ENCODE measurements at places on chromosomes 11 and 22.

- no peaks in the 10 kb centered on the region for H3K36me3 ChIP-seq
- H3K4me1 ChIP-seq = peaks cover 3% of the 10 kb centered on the region
- peak overlapping the region; percentile 48 for H3K4me3 ChIP-seq
- peak; percentile 52 for DNase-seq
Measured at GRCh38 chr11:64060861-64061444, 25.2 kb downstream of the FLRT1 start.

DNA sequence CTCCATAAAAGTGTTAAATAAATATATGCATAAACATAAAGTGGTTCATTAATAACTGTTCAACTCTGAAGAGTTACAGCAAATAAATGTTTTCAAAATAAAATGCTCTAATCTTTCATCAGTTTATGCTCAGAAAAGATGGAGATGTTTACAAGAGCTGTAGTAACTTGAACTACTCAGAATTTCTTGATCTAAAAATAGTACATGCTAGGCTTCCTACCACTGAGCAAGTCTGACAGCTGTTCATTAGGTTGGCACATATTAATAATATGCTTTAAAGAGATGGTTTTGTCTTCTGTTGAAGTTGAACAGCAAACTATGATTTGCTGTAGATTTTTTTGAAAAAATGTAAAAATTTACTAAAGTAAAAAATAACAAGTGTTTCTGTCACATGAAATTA, 10.8 kb upstream of the SLN start:
- no peaks in the 10 kb centered on the region for H3K36me3 ChIP-seq
- DNase-seq = no peak
- H3K4me3 ChIP-seq = no peak overlapping the region
- peaks cover 4% of the 10 kb centered on the region for H3K4me1 ChIP-seq
- H3K27ac ChIP-seq = no peak overlapping the region

DNA sequence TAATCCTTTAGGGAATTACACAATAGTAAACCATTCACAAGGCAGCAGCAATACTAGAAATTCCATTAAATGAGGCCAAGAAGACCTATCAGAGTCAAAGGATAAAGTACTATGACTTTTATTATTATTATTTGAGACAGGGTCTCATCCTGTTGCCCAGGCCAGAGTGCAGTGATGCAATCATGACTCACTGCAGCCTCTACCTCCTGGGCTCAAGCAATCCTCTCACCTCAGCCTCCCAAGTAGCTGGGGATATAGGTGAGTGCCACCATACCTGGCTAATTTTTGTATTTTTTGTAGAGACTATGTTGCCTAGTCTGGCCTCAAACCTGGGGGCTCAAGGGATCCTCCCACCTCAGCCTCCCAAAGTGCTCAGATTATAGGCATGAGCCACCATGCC, 51.8 kb downstream of the TTC28 start:
- H3K27ac ChIP-seq = no peak overlapping the region
- H3K27me3 ChIP-seq = no peaks in the 10 kb centered on the region
- H3K36me3 ChIP-seq = peaks cover 1% of the 10 kb centered on the region
- H3K4me3 ChIP-seq = no peak overlapping the region

DNA sequence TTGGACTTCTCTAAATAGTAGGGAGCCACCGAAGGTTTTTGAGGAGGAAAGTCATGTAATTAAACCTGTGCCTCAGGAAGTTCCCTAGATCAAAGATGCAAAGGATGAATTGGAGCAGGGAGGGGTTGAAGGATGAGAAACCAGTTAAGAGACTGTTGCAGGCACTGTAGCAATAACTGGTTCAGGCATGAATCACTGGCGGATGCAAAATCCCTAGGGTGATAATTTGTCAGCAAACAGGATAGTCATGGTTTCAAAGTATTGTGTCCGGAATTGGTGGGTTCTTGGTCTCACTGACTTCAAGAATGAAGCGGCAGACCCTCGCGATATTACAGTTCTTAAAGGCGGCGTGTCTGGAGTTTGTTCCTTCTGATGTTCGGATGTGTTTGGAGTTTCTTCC, 19.9 kb downstream of the TRIOBP start:
- DNase-seq = no peak
- no peak overlapping the region for H3K4me3 ChIP-seq
- H3K27me3 ChIP-seq = no peaks in the 10 kb centered on the region

- H3K27me3 ChIP-seq = no peaks in the 10 kb centered on the region
- no peak overlapping the region for H3K27ac ChIP-seq
- peaks cover 8% of the 10 kb centered on the region for H3K4me1 ChIP-seq
- peaks cover 5% of the 10 kb centered on the region for H3K36me3 ChIP-seq
- H3K4me3 ChIP-seq = no peak overlapping the region
Measured at GRCh38 chr22:24411256-24412004, 16.0 kb upstream of the ADORA2A start.

DNA sequence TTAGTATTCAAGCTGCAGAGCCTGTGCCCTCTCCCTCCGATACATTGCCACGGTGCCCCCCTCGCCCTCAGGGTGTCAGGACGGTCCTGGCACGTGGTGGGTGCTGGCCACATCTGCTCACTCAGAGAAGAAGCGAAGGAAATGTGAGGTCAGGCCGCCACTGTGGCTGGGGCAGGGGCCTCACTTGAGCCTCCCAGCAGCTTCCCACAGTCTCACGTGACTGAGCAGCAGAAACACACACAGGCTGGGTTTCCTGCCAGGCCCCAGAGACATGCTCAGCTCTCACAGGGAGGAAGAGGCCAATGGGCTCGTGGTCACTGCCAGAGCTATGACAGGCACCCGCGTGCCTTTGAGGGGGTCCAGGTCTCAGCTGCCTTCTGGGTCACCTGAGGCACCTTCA, 37.9 kb upstream of the PRR5 start:
- H3K27ac ChIP-seq = no peak overlapping the region
- DNase-seq = no peak
- no peak overlapping the region for H3K4me3 ChIP-seq
- peaks cover 23% of the 10 kb centered on the region for H3K27me3 ChIP-seq

DNA sequence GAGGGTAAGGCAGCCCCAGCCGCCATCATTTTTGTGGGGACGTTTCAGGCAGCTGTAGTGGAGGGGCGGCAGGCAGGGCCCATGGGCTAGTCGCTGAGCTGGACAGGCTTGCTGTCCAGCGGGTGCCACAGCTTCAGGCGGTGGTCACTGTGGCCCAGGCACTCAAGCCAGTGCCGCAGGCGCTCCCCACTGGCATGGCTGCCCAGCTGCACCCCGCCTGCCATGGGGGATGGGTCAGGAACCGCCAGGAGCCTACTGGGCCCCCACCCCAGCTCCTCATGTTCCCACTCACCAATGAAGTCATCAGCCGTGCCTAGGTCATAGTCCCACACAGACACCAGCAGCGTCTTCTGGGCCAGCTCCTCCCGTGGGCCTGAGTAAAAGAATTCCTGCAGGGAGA, 6.0 kb downstream of the NDUFV1 start:
- no peak for DNase-seq
- H3K4me3 ChIP-seq = no peak overlapping the region
- H3K27ac ChIP-seq = no peak overlapping the region
- H3K36me3 ChIP-seq = peaks cover 5% of the 10 kb centered on the region
- H3K27me3 ChIP-seq = peaks cover 8% of the 10 kb centered on the region

DNA sequence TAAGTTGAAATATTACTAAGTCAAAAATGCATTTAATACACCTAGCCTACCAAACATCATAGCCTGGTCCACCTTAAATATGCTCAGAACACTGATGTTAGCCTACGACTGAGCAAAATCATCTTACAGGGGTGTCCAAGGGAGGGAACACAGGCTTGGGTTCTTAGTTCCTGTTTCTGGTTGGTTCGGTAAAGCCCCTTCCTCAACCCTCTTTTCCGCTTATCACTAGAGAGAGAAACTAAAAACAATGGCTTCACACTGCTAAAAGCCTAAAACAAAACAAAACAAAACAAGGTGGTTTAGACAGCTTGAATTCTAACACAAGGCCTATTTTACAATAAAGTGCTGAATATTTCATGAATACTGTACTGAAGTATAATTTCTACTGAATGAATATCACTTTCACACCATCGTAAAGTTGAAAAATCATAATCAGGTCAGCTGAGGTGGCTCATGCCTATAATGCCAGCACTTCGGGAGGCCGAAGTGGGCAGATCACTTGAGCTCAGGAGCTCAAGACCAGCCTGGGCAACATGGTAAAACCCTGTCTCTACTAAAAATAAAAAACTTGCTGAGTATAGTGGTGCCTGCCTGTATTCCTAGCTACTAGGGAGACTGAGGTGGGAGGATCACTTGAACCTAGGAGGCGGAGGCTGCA, 118.0 kb downstream of the SIK3 start:
- H3K36me3 ChIP-seq = peaks cover 3% of the 10 kb centered on the region
- H3K4me1 ChIP-seq = peaks cover 4% of the 10 kb centered on the region
- H3K27ac ChIP-seq = no peak overlapping the region
- no peak for DNase-seq

DNA sequence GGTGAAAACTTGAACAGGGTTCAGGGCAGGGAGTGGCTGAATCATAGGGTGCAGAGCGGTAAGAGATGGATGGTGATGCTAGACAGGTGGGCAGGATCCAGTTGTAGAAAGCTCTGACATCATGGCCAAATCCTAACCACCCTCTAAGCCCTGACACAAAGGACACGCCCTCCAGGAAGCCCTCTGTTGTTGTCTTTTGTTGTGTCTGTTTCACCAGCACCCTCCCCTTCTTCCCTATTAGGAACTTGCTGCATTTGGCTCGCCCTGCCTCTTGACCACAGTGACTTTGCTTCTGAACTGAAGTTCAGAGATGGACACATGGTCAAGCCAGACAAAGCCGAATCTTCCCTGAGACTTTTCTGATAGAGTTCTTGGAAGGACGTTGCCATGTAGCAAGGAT, 14.2 kb upstream of the APOL6 start:
- H3K4me3 ChIP-seq = no peak overlapping the region
- H3K4me1 ChIP-seq = peaks cover 2% of the 10 kb centered on the region
- no peaks in the 10 kb centered on the region for H3K36me3 ChIP-seq
- peaks cover 22% of the 10 kb centered on the region for H3K27me3 ChIP-seq

DNA sequence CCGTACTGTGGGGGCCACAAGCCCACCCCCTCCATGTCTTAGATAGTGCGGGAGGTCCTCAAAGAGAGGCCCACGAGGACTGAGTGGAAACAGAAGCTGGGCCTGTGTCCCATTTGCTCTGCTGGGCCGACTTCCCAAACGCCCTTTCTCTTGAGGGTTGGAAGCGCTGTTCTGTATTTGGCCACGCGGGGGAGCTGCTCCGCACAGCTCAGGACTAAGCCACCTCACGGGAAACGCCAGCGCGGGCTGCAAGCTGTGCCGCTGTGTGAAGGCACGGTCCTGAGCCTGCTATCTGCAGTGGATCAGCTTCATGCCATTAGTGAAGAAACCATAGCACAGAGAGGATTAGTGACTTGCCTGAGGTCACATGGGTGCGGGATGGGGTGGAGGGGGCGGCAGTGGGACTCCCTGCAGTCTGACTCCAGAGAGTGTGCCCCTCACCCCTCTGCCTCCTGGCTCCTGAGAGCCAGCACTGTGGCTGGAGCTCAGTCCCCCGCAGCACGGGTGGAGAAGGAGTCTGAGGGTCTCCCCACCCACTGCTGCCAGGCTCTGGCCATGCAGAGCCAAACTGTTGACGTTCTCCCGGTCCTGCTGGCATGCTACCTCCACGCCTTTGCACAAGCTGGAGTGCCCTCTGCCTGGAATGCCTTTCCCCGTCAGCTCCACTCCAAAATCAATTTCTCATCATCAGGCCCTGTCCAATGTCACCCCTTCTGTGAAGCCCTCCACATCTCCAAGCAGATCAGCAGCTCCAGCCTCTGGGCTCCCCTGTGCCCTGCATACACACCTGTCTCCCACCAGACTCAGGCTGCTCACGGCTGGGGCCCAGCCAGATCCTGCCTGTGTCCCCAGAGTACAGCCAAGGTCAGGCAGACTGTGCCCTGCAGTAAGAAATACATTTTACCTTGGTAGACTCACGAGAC, 51.5 kb upstream of the LRRC32 start:
- peak; percentile 73 for DNase-seq
- peaks cover 33% of the 10 kb centered on the region for H3K27me3 ChIP-seq
- no peak overlapping the region for H3K27ac ChIP-seq
- H3K4me3 ChIP-seq = peak overlapping the region; percentile 16
- H3K4me1 ChIP-seq = peaks cover 4% of the 10 kb centered on the region
- no peaks in the 10 kb centered on the region for H3K36me3 ChIP-seq

GRCh38 chr11:118531597-118532084, 649 bp downstream of the TMEM25 start:
- H3K27me3 ChIP-seq = no peaks in the 10 kb centered on the region
- peak overlapping the region; percentile 97 for H3K4me3 ChIP-seq
- DNase-seq = no peak
- peaks cover 22% of the 10 kb centered on the region for H3K4me1 ChIP-seq
- H3K36me3 ChIP-seq = no peaks in the 10 kb centered on the region
- H3K27ac ChIP-seq = peak overlapping the region; percentile 96

GRCh38 chr11:95371153-95371552, 140.2 kb upstream of the SESN3 start:
- no peak overlapping the region for H3K27ac ChIP-seq
- H3K36me3 ChIP-seq = no peaks in the 10 kb centered on the region
- peaks cover 6% of the 10 kb centered on the region for H3K4me1 ChIP-seq

DNA sequence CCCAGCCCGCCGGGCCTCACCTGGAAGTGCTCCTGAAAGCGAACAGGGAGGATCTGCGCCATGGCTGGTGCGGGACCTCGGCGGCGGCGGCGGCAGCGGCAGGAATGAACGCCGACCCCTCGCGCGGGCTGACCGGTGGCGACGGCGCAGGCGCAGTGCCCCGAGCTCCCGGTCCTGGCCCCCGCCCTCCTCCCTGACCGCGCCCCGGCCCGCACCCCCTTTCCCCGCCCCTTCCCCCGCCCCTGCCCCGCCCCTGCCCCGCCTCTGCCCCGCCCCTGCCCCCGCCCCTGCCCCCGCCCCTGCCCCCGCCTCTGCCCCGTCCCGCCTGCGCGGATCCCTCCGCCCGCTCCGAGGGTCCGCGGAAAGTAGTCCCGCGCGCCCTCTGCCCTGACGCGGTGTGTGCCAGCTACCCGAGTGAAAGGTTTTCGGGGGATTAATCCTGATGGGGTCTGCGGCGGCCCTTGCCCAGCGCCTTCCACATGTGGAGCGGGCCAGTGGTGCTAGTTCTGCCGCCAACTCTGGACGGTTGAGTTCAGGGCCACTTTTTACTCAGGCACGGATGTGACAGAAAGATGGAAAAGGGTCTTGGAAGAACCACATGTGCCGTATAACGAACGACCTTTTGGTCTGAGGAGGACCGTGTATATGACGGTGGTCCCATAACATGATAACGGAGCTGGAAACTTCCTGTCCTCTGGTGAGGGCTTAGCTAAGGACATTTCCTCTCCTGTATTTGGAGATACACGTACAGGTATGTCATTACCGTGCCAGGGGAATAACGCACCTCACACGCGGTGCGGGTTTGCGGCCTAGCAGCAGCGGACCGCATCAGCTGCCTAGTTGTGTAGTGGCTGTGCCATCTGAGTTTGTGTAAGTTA, at the start of gene CLTCL1:
CLTCL1 (minus strand) TSS at position 140 of the 878 bp plus-strand sequence; CDS start at position 62, 78 bp downstream.
- peak within 1 kb of the TSS; percentile 94 for H3K4me3 ChIP-seq
- no peaks in the 10 kb centered on the region for H3K36me3 ChIP-seq
- H3K27ac ChIP-seq = peak within 1 kb of the TSS; percentile 92
- H3K4me1 ChIP-seq = peaks cover 15% of the 10 kb centered on the region
- peak; percentile 84 for DNase-seq

Data from progenitor cell of endocrine pancreas (in vitro differentiated cells).